ENCODE measurements at places on chromosomes 2 and 18.

GRCh38 chr2:198314559-198315153 lies 510.3 kb downstream of the PLCL1 start:
- DNase-seq = no peak

- no peak for DNase-seq
These were observed 31.5 kb downstream of the ANKRD44 start for GRCh38 chr2:197278799-197279763.

DNA sequence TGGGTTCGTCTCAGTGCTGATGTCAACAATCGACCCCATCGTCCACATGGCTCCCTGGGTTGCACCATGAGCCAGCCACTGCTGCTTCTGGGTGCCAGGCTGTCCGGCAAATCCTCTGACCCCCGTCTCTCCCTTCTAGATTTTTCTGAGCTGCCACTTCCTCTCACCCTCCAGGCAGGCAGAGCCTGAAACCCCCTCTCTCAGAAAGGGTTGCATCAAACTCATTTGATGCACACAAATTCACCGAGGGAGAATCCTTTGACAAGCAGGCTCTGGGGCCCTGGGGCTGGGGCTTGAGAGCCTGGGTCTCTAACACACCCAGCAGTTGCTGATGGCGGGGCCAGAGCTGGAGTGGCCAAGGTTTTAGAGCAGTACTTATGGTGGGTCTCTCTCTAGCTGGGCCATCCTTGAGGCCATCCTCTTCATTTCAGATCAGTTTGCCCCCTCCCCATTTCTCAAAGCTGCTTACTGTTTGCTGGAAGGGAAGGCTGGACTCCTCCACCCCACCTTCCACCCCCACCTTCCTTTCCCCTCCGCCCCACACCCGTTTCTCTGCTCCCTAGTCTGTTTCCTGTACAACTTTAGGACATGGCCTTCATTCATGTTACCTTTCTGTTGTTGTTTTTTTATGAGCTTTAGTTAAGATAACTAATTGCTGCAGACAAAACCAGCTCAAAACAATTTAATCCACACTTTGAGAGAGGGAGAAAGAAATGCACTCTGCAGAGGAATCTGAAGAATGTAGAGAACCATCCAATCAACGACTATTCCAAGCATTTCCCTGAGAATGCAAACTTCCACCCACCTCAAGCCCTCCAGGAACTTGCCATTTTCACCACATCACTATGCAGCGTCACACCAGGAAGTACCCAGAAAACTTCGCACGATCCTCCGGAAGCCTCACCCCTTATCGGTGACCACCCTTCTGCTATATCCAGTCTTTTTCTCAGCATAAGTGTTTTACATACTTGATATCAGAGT lies 69.5 kb downstream of the ARL4C start:
- no peak for DNase-seq

GRCh38 chr2:239310401-239311061 lies 90.3 kb downstream of the HDAC4 start:
- no peak for DNase-seq

- DNase-seq = no peak
These were observed 1.0 kb upstream of the PPP1CB start for GRCh38 chr2:28750316-28751251.

- no peak for DNase-seq
These were observed 367.5 kb upstream of the RAB12 start for GRCh38 chr18:8241731-8242130.

DNA sequence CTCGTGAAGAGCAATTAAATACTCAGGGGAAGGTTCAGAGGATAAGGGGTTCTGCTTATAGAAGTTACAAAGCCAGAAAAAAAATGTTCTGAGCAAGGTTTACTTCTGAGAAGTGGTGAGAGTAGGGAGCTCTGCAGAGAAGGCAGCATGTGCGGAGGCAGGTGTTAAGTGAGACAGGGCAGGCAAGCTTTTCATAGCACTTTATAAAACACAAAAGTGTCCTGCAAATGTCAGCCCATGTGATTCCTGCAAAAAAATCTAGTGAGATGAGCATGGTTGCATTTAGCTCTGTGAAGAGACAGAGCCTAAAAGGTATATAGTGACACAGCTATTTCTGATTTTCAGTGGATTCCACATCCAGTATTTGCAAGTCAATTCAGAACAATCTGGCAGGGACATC lies 223.8 kb upstream of the SYT4 start:
- DNase-seq = no peak

- no peak for DNase-seq
These were observed 89.3 kb downstream of the PDE11A start for GRCh38 chr2:177983183-177983788.

GRCh38 chr2:118091631-118092030 lies 3.4 kb downstream of the INSIG2 start:
- no peak for DNase-seq

DNA sequence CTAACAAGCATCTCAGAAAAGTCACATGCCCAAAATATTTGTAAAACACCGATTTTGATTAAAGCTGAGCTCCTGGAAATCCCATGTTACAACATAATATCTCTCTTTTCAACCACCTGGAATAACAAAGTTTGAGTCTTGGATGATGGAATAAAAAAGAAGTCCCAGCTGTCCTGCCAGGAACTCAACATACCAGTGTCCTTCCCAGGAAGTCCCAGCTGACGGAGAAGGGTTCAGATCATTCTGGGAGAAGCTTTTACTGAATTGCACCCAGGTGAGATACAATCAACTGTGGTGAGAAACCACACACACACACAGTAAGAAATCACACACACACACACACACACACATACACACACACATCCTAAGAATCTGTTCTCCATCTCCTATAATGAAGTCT lies 413.1 kb upstream of the PKDCC start:
- no peak for DNase-seq

- no peak for DNase-seq
These were observed 7.4 kb upstream of the VRK2 start for GRCh38 chr2:58039170-58039611.

DNA sequence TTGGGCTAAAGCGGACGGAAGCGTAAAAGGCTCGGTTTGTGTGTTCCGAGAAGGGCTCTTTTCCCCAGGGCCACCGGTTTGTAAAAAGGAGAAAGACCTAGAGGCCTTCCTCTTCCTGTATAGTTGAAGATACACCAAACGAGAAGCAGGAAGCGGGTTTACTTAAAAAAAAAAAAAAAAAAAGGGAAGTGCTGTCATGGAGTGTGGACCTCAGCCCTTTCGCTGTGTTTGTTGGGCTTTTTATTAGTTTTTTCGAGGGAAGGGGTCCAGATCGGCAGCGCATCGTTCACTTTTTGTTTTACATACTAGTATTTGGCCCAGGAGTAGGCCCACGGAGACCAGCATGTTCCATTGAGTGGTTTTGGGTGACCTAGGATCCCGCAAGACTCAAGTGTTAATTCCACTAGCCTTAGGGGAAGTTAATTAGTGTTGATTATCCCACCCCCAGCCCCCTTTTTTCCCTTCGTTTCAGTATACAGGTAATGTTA lies 676 bp downstream of the ACTR2 start:
- peak; percentile 16 for DNase-seq

DNA sequence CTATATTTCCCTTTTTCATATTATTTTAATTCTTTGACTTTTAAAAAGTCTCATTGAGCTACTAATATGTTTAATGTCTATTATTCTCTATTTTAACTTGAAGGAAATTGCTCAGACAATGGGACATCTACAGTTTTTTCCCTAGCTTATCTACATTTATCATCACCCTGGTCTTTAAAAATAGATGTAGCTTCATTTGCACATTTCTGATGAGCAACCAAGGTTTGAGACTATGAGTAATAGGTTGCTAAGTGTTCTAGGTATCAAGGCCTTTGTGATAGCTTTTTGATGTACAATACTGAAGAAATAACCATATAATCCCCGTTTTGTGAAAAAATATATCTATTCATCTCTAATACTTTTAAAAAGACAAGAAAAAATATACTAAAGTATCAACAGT lies 47.0 kb downstream of the STAT4 start:
- DNase-seq = no peak

GRCh38 chr2:11281186-11281585 lies 63.2 kb downstream of the ROCK2 start:
- no peak for DNase-seq

DNA sequence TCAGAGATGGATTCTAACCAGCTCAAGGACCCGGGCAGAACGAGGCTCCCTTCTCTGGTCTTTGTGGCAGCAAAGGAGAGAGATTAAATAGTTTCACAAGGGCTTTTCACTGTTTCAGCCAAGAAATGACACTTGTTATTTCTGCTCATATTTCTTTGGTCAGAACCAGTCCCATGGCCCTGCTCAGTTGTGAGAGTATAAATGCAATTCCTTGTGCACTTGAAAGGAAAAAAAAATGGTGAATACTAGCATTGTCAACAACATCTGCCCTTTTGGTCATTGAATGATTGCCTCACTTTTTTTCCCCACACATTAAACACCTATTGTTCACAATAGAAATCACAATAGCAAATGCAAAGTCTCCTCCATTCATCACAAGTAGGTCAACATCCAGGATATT lies 104.4 kb downstream of the RDH14 start:
- DNase-seq = no peak

- DNase-seq = no peak
These were observed 59.9 kb downstream of the CRIM1 start for GRCh38 chr2:36415381-36416022.

DNA sequence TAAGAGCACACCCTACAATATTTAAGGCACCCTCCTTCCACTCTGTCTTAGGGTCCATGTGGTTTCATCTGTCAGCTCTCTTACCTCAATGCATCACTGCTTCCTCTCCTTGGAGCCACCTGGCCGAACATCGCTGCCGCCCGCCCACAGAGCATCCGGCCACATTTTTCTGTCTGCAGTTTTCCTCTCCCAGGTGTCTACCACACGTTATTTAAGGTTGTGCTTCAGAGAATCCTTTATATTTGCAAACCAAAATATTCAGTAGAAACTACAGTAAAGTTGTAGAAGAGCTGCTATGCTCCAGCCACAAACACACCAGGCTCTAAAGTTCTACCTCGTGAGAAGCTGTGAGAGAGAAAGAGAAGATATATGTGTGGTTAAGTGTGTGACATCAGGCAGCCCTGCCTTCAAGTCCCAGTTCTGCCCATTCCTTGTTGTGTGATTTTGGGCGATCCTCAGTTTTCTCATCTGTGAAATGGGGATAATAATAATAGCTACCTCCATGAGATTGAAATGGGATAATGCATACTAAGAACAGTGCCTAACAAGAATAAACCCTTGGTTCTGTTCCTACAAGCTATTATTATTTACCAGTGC lies 4.9 kb upstream of the STK17B start:
- DNase-seq = peak; percentile 86

DNA sequence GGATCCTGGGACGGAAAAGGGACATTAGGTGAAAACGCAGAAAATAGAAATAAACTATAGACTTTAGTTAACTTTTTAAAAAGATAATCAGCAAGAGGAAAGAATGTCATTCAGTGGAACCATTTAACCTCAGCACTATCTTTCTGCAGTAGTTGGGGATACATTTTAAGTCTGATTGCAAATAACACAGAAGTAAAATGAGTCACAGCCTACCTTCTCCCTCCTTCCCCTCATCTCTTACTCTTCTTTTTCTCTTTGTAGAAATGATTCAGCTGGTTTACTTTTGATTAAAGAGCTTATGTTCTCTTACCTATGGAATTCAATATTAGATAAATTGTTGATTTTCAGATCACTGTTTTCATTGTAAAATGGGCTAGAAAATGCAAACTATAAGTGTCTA lies 171.2 kb downstream of the FAM210A start:
- no peak for DNase-seq

DNA sequence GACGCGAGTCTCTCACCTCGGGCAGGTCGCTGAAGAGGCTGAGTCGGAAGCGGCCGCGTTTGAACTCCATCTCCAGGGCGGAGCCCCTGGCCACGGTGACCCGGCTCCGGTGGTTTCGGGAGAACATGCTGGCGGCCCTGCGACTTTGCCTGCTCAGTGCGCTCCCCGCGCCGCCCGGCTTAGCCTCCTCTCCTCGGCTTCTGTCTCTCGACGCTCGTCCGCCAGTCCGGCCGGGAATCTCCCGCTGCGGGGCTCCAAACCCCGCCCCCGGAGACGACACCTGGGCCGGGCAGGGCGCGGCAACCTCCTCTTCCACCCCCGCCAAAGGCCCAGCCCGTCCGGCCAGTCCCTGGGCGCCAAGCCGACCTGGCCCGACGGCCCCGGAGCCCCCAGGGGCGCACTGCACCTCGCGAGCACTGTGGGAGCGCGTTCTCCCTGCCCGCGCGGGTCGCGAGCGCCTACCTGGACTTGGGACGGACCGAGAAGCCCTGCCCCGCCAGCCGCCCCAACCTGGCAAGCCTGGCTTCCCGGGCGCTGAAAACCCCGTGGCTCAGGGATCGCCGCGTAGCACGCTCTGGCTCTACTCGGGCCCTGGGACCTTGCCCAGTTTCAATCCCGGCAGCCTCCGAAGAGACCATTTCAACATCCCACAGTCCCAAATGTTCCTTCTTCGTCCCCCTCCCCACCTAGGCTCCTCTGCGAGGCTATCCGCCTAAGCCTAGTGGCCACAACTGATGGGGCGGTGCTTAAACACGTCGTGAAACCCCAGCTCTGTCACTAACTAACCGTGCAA lies at the start of gene RTKN:
Gene RTKN, minus strand, starts transcription at position 248 of the 793 bp plus-strand sequence. Its CDS starts 121 bp downstream, at position 127.
- no peak for DNase-seq

DNA sequence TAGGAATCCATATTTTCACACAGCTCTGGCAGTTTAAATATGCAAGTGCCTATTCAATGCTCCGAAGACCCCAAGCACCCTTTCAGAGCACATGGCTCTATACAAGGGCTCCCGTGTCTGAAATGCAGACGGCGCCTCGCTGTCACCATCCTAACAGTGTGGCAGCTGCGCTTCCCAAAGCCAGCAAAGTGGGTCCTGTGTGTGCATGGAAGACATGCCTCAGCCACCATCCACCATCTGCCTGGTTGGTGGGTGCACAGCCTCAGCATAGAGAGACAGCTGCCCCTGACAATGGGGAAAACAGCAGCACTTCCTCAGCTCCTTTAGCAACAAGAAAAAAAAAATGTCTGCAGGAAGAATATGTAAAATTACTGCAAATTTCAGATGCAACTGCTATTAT lies 218.1 kb downstream of the SP3 start:
- no peak for DNase-seq

- no peak for DNase-seq
These were observed 48.5 kb downstream of the CDK15 start for GRCh38 chr2:201854841-201855240.

- DNase-seq = no peak
These were observed 98.7 kb downstream of the UBR3 start for GRCh38 chr2:169925968-169926367.

DNA sequence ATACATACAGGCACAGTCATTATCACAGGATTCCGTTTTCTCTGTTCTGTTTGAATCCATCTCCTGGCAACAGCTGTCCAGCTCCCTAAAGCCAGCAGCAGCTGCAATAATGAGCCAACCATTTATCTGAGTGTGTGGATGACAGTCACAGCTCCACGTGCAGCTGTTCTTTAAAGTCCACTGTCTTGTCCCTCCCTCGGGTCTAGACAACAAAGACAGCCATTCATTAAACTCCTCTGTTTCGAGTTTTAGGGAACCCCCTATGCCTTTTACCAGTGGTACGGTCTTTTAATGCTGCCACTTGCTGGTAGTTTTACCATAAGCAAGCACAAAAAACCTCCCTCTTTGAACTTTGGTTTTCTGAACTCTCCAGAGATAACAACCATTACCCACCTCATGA lies 16.0 kb upstream of the MSGN1 start:
- DNase-seq = no peak

Data from T-helper 22 cell (primary cell).